ENCODE measurements at places on chromosomes 1 and 21. TPM values are rescaled to one million over a fixed set of nuclear protein-coding genes. Genes with fewer than 3 reads are reported as not detected.
A peak's percentile ranks its signal among the peaks of the same experiment; 100 is the strongest.

TDRD5 gene
- total RNA-seq, result 0.36 TPM

RUNX3 gene
- total RNA-seq, result 4.4 TPM

EPHX1 gene
- total RNA-seq, result 57.6 TPM

DNA sequence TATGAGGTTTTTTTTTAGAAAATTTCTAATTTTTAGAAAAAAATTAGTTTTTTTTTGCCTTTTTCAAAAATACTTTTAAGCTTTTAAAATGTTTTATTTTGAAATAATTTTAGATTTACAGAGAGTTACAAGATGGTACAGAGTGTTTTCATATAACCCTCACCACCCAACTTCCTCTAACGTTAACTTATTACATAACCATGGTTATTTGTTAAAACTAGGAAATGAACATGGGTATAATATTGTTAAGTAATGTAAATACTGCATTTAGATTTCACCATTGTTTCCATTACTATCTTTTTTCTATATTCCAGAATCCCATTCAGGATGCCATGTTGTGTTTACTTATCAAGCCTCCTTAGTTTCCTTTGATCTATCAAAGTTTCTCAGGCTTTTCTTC, 45.2 kb upstream of the ST6GALNAC3 start:
- no peak for DNase-seq

LAD1 gene
- not detected for total RNA-seq

- no peak for DNase-seq
Observed at GRCh38 chr1:62643283-62643682, 44.9 kb downstream of the DOCK7 start.

DNA sequence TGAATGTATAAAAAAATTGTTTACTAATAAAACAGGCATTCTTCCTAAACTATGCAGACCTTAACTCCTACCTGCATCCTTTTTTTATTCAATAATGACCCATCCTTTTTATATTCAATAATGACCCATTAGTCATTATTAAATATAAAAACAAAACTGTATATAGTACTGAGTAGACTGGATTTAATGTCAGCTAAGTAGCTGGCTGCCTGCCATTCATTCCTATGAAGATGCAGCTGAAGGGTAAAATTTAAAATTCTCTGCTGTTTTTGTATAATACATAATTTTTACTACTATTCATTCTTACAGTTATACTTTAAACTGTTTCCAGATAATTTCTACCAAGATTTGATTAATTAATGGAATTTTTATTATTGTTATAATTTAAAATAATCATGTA, 79.3 kb downstream of the DENND1B start:
- DNase-seq, result no peak

DNA sequence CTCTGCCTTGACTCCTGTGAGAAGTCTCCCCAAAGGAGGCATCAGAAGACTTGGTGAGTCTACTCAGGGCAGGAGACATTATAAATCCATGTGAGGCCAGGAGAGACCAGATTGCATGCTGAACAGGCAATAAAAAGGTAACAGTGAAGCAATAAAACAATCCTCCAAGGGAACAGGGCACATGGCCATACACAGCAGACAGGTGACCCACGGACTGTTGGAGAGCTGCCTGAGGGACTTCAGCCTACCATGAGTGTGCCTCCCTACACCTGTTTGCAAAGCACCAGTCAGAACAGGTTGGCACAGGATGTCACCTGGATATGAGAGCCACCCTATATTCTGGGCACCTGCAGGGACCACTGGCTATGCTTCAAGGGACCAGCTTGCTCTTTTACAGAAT, 67.6 kb downstream of the MAB21L3 start:
- DNase-seq, result no peak

BECN2 gene
- not detected for total RNA-seq

DNA sequence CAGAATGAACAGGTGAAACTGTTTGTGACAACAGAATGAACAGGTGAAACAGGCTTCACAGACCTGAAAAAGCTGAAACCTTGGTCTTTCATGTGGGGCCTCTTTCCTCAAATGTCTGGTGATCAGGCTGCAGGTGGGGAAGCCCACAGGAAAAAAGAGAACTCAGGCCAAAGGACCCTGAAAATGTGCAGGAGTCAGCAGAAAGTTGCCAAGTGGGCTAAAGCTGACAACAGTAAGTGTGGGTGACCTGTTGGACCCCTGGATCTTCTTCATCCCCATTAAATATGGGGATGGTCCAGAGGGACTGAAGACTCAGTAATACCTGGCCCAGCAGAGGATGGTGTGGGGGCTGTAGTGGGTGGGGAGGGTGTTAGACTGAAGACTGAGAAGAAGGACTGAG, 9.1 kb upstream of the CHIT1 start:
- DNase-seq, result no peak

PTPN7 gene
- 3.4 TPM for total RNA-seq

GJB4 gene
- not detected for total RNA-seq

DNA sequence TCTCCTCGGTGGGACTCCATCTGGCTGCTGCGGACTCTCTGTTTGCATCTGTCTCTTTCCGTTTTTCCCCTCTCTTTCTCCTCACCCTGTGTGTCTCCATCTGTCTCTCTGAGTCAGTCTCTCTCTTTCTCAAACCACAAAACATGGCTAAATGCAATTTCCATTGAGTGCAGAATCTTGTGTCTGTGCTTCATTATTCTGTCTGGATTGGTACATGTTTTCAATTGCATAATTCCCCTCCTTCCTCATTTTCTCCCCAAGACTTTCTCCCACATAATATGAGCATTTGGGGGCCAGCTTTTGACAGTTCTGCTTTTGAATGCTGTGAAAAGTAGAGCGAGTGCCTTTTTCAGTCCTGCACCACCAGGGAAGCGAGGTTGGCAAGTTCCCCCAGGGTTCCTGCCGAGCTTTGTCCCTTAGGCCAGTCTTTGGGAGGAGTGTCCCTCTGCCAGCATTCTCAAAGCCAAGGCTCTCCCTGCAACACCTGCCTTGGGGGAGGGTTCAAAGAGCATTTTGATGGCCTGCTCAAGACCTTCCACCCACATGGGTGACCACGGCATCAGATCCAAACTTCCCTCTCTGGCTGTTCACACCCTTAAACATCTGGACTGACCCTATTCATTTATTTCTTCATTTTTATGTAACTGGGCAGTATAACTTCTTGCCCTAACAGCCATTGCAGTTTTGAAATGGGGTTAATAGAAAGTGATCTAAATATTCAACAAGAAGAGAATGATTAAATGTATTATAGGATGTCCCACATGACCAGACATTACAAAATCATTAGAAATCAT, 32.8 kb upstream of the SCMH1 start:
- DNase-seq, result no peak

MPZ gene
- total RNA-seq, result 11.2 TPM

AURKAIP1 gene
- 65.6 TPM for total RNA-seq

GRCh38 chr1:1976031-1976430, 27.6 kb downstream of the CFAP74 start:
- no peak for DNase-seq

OR6N1 gene
- total RNA-seq, result not detected

GRCh38 chr1:80531182-80531581, 1269.6 kb upstream of the ADGRL2 start:
- no peak for DNase-seq

GRCh38 chr1:228770779-228771223, 35.5 kb downstream of the RHOU start:
- no peak for DNase-seq

PRXL2B gene
- 7.1 TPM for total RNA-seq

DNA sequence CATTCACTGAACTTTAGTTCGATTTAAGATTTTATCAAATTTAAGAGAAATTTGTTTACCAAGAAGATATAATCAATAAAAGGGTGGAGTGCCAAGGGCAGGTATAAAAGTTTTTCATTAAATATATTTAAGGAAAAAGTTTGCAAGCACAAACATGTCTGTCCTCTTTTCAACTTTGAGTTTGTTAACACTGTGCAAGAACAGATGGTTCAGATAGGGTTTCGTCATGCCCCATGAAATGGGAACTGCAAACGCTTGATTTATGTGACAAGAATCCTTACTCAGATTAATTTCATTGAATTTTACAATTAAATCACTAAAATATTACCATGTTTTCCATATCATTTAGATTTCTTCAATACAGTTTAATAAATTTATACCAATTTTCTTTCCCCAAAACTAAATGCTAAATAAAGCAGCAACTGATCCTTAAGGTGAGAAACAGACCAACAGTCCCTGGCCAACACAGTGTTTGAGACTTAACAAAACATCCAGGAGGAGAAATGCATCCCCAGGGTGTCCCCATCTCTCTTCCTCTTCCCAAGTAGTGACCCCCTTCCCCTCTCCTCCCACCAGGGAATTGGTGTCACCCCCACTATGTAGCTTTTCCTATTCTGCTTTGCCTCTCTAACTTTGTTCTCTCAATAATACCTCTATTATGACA, 292.9 kb downstream of the LTN1 start:
- DNase-seq, result no peak

GRCh38 chr1:189434461-189434860, 1043.2 kb downstream of the BRINP3 start:
- DNase-seq, result no peak

SYT2 gene
- total RNA-seq, result 0.09 TPM

DNA sequence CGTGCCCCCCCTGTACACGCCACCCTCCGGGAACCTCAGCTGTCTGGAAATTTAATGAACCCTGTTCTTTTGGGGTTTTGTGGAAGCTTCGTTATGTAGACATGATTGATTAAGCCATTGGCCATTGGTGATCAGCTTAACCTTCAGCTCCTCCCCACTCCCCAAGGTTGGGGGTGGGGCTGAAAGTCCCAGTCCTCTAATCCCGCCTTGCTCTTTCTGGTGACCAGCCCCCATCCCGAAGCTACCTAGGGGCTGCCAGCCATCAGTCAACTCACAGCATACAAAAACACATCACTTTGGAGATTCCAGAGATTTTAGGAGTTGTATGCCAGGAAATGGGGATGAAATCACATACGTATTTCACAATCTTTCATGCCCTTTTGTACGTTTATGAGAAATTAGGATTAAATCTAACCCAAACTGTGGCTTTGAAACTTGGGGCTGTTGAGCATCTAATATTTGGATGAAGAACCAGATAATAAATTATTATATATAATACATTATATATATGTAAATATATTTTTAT, 52.3 kb downstream of the BACE2 start:
- no peak for DNase-seq

DNA sequence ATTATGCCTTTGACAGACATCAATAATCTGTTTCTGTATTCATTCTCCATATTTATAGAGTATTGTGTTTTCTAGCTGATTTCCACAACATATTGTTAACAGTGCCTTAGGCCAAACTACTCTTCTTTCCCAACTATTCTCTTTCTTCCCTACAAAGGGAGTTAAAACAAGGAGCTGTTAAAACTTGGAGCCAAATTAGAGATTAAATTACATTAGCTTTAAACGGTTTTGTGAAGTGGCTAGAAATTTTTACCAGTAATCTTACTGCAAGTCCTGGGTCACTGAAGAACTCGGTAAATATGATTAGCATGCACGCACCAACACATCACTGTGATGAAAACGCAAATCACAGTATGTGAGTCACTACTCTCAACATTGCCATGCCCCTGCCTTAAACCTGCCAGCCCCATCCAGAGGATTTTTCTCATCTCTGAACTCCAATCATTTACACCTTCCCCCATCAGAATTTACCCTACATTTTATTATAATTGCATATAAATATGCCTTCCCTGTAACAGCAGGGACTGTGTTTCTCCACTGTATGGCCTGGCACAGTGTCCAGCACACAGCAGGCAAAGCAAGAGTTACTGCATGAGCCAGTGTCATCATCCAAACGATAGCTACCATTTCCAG, 1.5 kb upstream of the PRDX6 start:
- no peak for DNase-seq

VSIG8 gene
- 0.21 TPM for total RNA-seq

CFHR5 gene
- total RNA-seq, result not detected

- no peak for DNase-seq
Observed at GRCh38 chr21:35050348-35051286, 1.5 kb upstream of the RUNX1 start.

DNA sequence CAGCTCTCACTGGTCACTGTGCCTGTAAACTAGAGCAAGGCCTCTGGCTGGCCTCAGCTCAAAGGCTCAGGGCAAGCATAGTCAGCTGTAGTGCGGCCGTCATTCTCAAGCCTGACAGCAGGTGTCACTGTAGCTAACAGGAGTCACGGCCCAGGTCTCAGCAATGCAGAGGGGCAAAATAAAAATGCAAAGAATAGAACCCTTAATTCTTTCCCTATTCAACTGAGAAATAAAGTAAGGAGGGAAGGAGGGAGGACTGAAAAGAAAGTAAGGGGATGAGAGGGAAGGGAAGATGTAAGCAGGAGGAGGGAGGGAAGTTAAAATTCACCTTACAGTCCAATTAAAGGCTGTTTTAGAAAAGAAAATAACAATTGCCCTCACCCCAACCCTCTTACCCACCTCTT, 106.1 kb downstream of the KIAA0319L start:
- peak; percentile 85 for DNase-seq

DNA sequence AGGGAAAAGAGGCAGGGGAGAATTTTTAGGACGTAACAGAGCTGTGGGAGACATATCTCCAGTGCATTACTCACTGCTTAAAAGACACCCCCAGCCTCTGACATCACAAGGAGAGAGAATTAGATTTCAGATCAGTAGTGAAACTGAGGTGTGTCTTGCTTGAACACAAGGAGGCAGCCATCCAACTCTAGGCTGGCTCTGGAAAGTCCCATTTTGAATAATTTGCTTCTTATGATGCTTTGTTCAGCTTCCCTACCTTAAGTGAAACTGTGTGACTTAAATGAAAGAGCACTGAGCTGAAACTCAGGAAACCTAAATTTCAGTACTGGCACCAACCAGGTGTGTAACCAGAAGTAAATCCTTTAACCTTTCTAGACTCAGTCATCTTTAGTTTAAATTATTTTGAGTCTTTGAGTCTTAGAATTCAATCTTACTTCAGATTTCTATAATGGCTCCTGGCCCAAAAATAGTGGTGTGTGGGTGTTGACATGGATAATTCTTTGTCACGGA, 251.6 kb upstream of the SGIP1 start:
- no peak for DNase-seq

KRTAP13-2 gene
- total RNA-seq, result not detected

ADGRL4 gene
- 31.9 TPM for total RNA-seq

- DNase-seq, result no peak
Observed at GRCh38 chr21:42473498-42474042, 22.5 kb downstream of the RSPH1 start.

DNA sequence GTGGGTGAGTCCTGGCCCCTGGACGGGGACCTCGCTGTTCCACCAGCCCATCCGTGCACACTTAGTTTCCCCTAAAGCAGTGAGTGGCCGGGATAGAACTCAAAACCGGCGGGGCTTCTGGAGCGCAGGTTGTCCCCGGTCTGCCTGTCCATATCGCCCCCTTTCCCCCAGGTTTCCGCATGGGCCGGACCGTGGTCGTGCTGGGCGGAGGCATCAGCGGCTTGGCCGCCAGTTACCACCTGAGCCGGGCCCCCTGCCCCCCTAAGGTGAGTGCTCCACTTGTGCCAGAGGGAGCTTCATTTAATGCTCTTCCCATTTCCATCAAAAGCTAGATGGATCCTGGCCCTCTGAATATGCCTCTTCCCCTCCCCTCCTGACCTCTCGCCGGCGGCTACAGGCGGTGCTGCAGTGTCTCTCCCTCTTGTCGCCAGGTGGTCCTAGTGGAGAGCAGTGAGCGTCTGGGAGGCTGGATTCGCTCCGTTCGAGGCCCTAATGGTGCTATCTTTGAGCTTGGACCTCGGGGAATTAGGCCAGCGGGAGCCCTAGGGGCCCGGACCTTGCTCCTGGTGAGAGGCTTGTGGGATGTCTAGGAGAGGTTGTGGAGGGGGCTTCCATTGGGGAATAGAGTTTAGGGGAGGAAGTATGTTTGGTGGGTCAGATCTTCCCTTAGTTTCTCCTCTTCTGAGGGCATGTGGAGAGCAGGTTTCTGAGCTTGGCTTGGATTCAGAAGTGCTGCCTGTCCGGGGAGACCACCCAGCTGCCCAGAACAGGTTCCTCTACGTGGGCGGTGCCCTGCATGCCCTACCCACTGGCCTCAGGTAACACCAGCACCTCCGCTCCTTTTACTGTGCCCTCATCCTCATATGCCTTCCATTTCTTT, 683 bp downstream of the PPOX start:
- DNase-seq, result peak; percentile 79
